RWPE2 (cell line): ENCODE measurements at places on chromosomes 2 and 18.

DNA sequence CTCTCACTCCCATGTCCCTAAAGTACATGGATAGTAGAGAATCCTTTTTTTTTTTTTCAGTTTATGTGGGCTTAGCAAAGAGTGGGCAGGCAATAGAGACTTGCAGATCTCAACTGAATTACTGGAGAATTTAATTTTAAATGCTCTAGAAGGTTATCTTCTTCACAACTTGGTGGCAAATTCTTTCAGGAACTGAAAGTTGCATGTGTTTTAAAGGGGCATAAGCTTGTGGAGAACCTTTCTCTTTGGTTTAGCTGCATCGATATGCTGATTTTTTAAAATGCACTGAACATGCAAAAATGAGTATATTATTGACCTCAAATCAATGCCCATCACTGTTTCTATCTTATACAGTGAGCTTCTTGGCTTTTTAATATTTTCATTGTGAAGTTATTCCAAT, 24.9 kb upstream of the GALNT3 start:
- no peak for DNase-seq

DNA sequence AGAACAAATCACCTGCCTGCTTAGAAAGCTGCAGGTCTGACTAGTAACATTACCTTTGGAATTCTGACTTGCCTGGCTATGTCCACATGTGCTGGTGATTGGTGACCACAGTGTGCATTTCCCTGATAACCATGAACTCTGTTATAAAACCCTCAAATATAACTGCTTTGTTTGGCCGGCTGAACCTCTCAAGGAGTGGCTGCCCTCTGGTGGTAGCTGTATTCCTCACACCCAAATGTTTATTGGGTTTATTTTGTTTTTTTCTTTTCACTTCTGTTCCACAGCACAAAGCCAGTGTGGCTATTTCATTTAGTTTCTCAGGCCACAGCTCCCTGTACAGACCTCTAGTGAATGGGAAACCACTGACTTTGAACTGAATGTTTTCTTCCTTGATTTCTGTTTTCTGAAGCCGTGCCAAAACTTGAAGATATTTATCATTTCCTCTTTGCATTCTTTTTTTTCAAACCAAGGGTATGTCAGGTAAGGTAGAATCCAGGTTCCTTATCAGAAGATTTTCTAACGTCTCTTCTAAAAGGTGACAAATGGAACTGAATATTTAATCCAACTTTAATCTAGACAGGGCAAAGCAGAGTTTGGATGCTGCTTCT, 549.0 kb upstream of the VRK2 start:
- no peak for DNase-seq

GRCh38 chr2:127011796-127012195, 95.2 kb downstream of the BIN1 start:
- no peak for DNase-seq

DNA sequence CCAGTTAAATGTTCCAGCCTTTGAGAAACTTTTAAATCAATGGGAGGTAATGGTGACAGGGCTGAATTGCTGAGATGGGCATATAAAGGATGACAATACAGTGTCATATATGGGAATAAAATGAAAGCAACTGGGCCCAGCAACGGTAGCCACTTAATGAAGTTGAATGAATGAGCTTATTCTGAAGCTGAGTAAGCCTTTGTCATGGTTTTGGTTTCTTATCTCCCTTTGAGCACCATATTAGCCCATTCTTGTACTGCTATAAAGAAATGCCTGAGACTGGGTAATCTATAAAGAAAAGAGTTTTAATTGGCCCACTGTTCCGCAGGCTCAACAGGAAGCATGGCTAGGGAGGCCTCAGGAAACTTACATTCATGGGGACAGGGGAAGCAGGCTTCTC, 3.5 kb upstream of the THUMPD2 start:
- no peak for DNase-seq

GRCh38 chr18:28204154-28204553, 27.2 kb upstream of the CDH2 start:
- no peak for DNase-seq
